Activated gamma-delta T cell treated with anti-CD3 and anti-CD28 coated beads, Interleukin-2, amount 50 U/mL, for 16 hours (primary cell): ENCODE measurements at places on chromosomes 4 and X.

DNA sequence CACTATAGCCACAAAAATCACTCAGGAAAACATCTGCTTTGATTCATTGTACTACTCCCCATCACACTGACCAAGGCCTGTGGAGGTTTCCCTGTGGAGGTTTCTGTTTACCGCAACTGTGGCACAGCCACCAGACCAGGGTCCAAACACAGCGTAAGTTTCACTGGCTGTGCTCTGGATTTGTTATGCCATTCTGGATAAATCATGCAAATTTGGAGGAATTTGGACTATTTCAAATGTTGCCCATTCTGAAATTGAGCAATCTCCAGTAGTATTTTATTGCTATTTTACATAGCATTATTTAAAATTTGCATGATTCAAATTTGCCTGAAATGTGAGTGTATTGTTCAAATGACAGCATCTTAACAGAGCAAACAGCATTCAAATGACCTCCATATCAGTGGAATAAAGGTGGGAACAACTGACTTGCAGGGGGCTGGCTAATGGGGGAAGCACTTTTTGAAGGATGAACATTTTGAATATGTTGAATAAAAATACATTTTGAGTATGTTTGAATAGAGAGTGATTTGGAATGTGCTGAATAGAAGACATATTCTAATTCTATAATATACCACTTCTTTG, 66.1 kb upstream of the ACSL1 start:
- no peak for DNase-seq

- DNase-seq = no peak
Measured at GRCh38 chr4:126568652-126569570, 1063.8 kb upstream of the INTU start.

DNA sequence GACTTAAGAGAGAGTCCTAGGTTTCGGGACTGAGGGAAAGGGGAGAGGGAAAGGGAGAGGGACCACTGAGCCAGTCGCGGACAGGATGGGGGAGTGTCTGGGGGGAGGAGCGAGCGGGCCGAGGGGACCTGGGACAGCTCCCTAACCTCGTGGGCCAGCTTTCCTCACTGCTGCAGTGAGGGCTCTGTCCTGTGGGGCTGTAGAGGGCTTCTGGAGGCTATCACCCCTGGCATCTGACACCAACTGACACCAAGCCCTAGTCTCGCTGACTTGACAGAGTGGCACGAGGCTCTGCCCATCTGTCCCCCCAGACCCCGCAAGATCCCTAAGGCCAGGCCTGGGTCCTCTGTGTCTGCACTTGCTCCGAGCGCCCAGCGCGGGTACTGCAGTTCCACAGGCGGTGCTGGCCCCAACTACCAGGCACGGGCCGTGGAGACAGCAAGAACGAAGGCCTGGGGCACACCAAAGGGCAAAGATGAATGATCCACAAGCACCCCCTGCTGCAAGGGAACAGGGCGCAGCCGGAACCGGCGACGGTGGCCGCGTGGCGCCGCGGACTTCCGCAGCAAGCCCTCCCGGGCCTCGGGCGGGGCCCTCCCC, 465 bp downstream of the HAUS7 start:
- DNase-seq = peak; percentile 15

DNA sequence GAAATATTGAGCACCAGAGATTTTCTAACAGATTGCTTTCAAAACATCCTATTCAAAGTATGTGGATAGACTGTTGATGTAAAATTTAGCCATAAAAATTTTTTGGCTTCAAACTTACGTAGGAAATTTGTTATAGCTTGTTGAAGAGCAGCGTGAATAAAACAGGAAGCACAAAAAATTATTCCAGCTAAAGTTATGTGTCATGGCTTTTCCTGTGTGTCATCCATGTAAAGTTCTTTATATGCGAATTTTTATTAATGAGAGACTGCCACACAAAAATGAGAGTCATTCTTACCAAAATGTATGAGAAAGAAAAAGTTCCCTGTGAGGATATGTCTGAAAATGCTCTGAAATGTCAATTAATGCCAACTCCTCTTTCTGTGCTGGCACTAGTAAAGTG, 19.5 kb downstream of the EPGN start:
- no peak for DNase-seq
